ENCODE measurements at places on chromosomes 2 and 18.

GRCh38 chr2:202494300-202495229, 118.4 kb downstream of the BMPR2 start:
- DNase-seq = no peak

- DNase-seq = peak; percentile 53
These were observed 34.4 kb downstream of the ITGA6 start for GRCh38 chr2:172461591-172462372.

DNA sequence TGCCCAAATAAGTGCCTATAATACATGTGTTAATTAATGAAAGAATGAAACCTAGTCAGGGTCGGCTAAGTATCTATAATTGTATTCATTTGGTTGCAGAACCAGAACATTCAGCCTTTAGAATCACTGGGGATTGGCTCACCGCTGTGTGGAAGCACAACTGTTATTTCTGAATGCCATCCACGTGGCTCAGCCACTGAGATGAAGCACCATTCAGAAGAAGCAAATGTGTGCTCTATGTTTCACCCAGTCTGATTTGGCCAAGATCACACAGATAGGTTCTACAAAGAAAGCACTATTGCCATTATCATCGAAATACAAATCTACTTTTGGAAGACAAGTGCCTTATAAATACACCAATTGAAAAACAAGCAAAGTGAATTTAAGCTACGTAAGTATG, 30.6 kb upstream of the SPOPL start:
- no peak for DNase-seq

- DNase-seq = no peak
These were observed 1889.3 kb upstream of the CELF4 start for GRCh38 chr18:39454866-39455265.

- DNase-seq = peak; percentile 71
These were observed 60.9 kb downstream of the HDAC4 start for GRCh38 chr2:239339726-239340601.

DNA sequence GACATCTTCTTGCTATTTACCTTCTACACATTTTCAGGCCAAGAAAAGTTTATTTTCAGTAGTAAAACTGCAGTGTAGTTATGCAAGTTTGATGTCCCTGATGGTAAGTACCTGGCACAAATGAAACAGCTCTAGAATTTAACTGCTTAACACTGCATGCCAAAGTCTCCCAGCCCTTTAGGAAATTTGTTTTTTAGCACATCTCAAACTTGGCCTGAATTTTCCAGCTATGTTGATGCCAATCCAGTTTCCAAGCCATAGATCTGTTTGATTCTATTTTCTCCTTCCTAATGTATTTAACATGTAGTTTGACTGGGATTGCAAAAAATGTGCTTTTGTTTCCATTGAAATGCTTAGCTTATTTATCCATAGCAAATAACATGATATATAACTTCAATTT, 29.3 kb upstream of the ZNF385B start:
- DNase-seq = no peak

DNA sequence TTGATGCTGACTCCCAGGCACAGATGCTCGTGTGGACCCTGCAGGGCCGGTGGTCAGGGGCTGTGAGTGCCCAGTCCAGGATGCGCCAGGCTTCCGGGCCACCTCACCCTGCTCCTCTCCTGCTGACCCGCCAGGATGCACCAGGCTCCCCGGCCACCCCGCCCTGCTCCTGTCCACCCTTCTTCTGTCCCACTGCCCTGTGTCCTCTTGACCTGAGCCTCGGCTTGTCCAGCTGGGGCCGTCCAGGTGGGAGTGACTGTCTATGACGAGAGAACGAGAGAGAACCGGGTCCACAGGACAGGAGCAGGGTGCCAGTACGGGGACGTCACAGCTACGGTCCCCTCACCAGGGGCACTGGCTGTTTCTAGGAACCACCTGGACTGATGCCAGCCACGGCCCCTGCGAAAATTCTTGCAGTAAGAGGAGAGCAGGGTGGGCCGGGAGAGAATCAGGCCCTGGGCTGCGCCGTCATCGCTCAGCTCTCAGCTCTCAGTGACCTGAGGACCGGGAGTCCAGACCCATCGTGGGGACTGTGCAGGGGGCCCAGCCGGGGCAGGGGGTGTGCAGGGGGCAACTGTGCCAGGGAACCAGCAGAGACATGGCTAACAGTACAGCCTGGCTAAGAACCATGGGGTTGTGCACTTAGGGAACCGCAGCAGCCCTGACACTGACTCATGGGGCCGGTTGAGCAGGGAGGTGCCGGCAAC, 12.9 kb upstream of the NFATC1 start:
- DNase-seq = no peak

- DNase-seq = no peak
These were observed 423.7 kb downstream of the METTL4 start for GRCh38 chr18:2147476-2148230.

GRCh38 chr2:124112966-124113365, 87.9 kb downstream of the CNTNAP5 start:
- DNase-seq = no peak

DNA sequence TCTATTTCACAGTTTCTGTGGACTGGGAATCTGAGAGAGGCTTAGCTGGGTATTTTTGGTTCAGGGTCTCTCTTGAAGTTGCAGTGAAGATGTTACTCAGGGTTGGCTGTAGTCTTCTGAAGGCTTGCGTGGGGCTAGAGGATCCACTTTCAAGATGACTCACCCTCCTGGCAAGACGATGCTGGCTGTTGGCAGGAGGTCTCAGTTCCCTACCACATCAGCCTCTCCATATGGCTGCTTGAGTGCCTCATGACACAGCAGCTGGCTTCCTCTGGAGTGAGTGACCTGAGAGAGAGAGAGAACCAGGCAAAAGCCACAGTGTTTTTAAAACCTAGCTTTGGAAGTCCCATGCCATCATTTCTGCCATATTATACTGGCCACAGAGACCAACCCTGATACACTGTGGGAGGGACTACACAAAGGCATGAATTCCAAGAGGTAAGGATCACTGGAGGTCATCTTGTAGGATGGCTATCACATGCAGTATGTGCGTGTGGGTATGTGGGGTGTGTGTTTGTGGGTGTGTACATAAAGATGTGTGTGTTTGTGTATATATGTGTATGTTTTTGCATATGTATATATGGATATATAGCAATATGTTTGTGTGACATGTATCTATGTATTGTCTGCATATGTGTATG, 25.1 kb downstream of the DNPEP start:
- DNase-seq = peak; percentile 89

DNA sequence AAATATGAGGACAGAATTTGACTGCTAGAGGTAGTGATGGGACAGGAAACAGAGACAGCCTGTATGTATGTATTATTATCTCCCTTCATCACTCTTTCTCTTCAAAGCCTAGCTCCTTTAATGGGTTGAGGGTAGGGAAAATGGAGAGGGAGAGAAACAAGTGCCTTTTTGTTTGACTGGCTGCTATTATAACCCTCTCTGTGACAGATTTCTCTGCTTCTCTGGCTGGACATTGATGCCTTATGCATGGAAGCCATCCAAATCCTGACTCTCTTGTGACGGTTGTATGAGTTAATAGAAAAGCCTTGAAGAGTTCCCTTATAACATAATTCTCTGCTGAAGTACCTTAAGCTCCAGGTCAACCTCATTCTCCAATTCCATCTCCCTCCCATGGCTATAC, 118.5 kb upstream of the COL5A2 start:
- no peak for DNase-seq

DNA sequence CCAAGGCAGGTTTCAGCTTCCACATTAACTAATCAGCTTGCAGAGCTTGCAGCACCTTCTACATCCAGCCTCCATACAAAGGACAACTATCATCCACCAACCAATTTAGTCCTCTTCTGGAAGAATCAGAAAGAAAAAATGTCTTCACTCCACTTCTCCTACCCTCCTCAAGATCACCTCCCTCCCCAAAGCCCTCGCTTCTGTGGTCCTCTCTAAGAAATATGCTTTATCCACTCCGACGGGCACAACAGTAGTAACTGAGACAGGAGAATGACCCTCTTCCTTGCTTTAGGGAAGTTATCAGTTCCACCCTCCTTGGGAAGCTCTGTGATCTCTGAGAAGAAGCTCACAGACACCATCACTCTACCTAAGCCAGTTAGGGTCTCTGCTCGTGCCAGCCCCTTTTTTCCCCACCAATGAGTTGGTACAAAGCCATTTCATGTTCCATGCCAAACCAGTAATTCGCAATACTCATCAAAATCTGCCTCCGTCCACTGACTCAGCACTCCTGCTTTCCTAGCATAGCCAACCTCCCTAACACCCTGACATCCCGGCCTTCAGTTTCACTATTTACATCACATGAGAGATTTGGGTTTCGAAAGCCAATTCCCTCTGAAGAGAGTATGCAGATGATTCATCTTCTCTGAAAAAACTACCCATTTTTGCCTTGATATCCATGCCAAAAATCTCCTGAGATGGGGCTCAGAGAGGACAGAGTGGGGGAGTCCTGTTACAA, 114.1 kb upstream of the PKDCC start:
- DNase-seq = peak; percentile 36

DNA sequence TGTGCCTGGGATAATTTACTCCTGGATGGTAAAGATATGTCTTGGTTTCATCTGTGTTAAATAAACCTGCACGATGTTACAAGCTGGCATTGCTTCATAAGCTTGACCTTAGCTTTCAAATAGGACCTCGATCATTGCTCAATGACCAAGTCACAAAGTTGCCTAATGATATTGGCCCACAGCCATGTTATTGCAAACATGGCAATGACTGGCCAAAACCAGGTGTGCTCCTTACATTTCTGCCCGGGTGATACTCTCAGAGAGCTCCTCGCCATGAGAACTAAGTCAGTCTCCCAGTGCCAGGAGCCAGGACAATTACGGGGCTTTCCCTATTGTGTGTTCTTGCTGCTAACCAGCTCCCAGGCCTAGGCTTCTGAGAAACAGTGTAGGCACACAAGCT, 72.5 kb upstream of the CYP1B1 start:
- DNase-seq = peak; percentile 77

GRCh38 chr18:36485772-36486171, 188.3 kb downstream of the FHOD3 start:
- no peak for DNase-seq

DNA sequence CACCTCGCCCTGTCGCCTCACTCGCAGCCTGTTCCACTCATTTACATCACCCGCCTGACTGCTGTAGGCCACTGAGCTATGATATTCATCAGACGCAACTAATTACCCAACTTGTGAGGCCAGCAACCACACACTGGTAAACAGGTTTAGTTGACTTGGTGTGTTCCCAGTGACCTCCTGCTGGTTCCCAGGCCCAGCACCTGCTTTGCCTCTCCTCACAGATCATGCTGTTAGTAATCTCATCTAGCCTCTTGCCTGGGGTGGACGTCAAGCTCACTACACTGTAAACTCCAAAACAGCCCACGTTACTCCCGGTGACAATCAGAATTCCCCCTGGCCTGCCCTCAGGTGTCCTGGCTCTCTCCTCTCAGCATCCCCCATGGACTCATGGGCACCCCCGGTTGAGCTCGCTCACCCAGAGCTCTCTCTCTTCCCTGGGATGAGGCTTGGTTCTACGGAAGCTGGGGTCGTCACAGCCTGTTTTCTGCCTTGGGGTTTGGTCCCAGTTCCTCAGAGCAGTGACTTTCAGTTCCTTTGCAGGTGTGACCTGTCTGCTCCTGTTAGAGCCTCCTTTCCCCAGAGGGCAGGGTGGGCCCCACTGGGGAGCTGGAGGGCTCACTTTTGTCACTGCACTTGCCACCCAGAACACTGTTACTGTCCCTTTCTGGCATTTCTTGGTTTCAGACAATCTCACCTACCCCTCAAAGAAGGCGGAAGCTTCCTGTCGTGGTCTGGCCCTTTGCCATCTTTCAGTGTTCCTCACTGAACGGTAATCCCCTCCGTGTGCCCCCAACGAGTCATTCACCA, 40.3 kb downstream of the INPP5D start:
- no peak for DNase-seq

DNA sequence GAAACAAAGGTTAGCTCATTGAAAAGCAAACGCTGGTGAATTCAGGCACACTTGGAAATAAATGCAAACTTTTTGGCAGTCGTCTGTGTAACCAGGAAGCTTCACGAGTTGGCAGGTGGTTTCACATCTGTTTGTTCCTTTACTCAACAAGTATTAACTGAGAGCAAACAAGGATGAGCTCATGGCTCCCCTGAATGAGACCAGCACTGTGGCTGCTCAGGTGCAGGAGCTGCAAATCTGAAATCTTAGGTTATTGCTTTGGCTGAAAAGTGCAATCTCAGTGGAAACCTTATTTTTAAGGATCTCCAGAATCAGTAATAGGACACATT, 46.3 kb downstream of the SH3RF3 start:
- DNase-seq = no peak

DNA sequence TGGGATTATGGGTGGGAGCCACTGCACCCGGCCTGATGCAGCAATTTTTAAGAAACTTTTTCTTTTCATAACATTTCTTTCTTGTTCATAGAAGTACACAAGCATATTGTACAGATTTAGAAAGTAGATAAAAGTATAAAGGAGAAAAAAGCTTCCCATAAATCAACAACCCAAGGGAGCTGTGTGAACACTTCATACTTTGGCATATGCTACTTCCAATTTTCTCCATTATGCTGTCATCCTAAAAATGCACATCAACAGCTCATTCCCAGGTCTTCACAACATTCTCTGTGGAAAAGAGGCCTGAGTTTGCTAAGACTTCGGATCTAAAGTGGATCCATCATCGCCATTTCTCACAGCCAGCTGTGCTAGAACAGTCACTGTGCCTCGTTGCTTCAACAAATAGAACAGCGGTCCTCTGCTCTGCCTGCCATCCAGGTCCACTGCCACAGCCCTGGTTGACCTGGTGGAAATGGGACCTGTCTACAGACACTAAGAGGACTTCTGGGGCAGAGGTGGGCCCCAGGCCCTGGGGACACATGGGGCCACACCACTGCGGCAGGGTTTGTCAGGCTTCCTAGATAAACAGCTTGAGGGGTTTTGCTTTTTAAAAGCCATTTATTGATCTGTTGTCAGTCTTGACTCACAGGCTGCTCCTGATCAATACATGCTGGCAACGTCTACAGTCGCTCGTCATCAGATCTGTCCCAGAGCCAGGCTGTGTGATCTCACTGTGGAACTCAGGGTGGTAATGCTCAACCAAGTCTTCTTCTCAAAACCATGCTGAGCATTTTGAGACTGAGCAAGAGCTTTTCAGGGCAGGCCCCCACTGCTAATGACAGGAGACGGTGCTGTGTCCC, 72.7 kb upstream of the MGAT4A start:
- no peak for DNase-seq

GRCh38 chr2:178404368-178404767, 46.6 kb downstream of the PRKRA start:
- DNase-seq = peak; percentile 47

DNA sequence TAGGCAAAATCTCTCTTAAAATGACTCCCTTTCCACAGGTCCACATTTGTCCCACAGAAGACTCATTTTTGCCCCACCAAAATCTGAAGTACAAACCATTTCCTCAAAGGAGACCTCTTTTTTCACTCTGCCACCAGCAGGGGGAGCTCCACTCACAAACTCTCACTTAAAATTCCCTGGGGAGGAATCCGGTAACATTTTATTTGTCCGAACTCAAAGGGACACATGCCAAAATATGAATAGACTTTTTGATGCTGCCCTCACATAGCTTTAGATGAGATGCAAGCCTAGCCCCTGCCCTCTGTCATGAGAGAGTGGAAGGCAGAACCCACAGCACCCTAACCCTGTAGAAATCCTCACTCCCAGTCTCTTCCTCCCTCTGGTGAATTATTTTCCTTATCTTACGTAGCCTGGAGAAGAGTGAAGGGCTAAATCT, 57.1 kb downstream of the RMDN2 start:
- DNase-seq = peak; percentile 73

GRCh38 chr2:64455545-64455944, 1.6 kb downstream of the LGALSL start:
- DNase-seq = peak; percentile 29

GRCh38 chr18:77455004-77455403, 205.4 kb downstream of the GALR1 start:
- no peak for DNase-seq

Data from suppressor macrophage (primary cell).